ENCODE measurements at places on chromosomes 7 and 10.
A peak's percentile ranks its signal among the peaks of the same experiment; 100 is the strongest.

- DNase-seq: no peak
Measured at GRCh38 chr7:134362587-134363483, 46.1 kb upstream of the SLC35B4 start.

- DNase-seq: no peak
Measured at GRCh38 chr10:131355881-131356280, 44.4 kb upstream of the TCERG1L start.

DNA sequence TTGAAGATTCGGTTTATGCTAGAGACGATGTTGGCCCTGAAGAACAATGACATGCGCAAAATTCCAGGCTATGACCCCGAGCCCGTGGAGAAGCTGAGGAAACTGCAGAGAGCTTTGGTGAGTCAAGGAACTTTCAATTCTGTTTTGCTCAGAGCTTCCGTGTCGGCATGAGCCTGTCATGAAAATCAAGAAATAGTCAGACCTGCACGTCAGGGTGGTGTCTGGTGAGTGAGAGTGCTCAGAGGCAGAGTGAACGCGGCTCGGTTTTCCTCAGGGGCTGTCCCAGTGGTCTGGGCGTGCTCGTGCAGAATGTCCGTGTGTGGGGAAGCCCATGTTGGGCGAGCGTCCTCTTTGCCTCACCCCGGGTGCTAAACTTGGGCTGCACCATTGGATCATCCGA lies 12.6 kb downstream of the NOM1 start:
- DNase-seq: no peak

GRCh38 chr10:75208181-75208580 lies 2.4 kb upstream of the VDAC2 start:
- no peak for DNase-seq

DNA sequence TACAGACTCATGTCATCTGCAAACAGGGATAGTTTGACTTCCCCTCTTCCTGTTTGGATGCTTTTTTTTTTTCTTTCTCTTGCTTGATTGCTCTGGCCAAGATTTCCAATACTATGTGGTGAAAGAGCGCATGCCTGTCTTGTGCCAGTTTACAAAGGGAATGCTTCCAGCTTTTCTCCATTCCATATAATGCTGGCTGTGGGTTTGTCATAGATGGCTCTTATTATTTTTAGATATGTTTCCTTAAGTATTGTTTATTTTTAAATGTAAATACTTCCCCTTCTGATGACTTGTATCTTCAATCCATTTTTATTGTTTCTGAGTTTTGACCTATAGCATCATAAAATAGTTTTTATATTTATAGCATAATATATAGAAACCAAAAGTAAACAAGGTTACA lies 17.9 kb downstream of the FAM237B start:
- DNase-seq: no peak

GRCh38 chr7:142511374-142511773 lies 237.9 kb upstream of the PRSS1 start:
- DNase-seq: no peak

GRCh38 chr10:628386-629045 lies 61.0 kb downstream of the DIP2C start:
- no peak for DNase-seq

GRCh38 chr10:103917302-103918052 lies 507 bp downstream of the STN1 start:
- DNase-seq: peak; percentile 41

- no peak for DNase-seq
Measured at GRCh38 chr7:135168001-135168400, 2.5 kb downstream of the CYREN start.

- DNase-seq: no peak
Measured at GRCh38 chr7:484356-485101, 35.1 kb downstream of the PDGFA start.

DNA sequence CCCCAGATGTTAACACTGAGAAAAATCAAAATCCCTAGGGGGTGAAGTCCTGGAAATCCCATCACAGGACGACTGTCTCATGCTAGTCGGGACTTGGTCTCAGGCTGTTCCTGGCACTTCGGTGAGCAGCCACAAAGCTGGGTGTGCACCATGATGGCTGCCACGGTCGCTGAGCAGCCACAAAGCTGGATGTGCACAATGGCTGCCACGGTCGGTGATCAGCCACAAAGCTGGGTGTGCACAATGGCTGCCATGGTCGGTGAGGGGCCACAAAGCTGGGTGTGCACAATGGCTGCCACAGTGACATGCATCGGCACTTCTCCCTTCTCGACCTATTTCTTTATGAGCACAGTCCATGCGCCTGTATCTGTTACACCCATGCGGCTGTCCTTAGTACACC lies 505.1 kb downstream of the TCERG1L start:
- no peak for DNase-seq

GRCh38 chr7:33448035-33448434 lies 318.7 kb downstream of the BBS9 start:
- DNase-seq: no peak

DNA sequence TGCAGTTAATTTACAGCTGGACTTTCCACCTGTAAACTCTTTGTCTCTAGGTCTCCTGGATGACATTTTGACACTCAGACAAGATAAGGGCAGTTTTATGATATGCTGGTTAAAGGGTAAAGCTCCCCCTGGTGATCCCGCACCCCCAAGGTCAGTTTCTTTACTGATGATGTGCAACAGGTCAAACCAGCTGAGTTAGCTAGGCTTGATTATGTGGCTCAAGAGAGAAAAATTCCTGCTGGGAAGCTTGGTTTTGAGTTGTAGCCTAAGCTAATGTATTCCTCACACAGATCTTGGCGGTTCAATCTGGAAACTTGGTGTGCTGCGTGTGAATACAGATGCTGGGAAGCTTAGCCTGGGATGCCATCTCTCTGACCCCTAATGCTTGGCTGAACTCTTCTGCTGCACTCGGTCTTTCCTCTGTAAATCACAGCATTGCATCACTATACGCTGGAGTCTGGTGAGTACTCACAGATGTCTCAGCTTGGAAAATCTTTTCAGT lies 11.4 kb upstream of the AKR1D1 start:
- no peak for DNase-seq

- no peak for DNase-seq
Measured at GRCh38 chr10:95741807-95742467, 14.0 kb upstream of the ENTPD1 start.

- DNase-seq: no peak
Measured at GRCh38 chr7:106448992-106449859, 164.4 kb upstream of the NAMPT start.

DNA sequence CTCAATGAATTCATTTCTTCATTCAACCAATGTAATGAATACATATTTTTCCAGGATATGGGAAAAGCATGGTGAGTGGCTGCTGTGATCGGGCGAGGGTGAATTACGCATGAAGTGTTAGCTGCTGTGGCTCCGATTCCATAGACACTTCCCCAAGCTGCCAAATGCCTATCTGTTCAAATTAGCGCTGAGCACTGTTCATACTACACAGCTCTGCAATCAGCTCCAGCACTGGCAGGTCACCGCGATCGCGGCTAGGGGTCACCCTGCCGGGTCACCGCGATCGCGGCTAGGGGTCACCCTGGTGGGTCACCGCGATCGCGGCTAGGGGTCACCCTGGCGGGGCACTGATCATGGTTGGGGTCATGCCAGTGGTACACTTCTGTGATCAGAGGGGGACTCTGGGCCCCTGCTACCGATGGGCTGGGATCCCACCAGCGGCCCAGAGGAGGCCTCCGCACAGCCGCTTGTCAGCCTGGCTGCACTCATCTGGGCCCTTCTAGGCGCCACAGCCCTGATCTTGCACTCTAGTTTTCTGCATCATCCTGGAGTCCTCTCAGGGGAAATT lies 49.3 kb downstream of the JAKMIP3 start:
- DNase-seq: no peak

GRCh38 chr7:99525713-99526440 lies 21.4 kb downstream of the ZKSCAN5 start:
- peak; percentile 46 for DNase-seq

DNA sequence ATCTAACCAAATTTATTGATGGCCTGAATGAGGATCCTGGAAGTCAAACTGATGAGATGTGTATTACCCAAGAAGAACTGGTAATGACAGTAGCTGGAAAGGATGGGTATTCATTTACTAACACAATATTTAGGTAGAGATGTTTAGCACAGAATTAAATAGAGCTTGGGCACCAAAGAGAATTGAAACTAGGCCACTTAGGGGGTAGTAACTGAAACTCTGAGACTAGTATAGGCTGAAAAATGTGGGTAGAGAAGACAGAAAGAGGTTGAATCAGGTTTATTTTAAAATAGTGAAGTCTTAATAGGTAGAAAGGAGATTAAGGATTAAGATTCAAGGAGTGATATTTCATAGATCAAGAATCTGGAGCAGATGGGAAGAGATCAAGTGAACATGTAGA lies 155.8 kb downstream of the MLLT10 start:
- no peak for DNase-seq

DNA sequence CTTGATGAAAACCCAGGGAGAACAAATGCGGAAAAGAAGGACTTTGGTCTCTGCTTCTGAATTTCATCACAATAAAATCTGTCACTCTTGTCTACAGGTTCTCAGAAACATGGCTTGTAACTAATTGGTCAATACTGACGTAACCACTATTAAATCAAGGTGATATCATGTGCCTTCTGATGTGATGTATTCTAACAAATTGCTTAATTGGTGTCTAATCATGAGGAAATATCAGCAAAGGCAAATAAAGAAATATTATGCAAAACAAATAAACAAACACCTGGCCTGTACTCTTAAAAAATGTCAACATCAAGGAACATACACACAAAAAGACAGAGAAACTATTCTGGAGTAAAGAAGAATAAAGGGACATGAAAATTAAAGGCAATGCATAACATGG lies 1165.0 kb downstream of the NXPH1 start:
- DNase-seq: no peak

DNA sequence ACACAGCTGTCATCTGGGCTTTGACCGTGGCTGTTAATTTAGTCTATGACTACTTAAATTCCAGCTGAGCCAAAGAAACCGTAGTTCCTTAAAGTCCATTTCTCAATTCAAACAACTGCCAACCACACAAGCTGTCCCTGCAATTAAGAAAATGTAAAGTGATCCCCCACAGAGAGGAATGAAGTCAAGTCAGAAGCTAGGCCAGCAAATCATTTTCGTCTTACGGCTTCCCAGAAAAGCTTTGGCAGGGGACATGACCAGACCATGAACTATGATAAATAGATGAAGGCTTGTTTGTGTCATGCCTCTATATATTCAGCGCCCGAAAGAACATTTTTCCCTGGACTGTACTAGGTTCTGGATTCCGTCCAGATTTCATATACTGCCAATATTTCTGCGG lies 54.6 kb downstream of the HACD1 start:
- no peak for DNase-seq

- no peak for DNase-seq
Measured at GRCh38 chr10:31064348-31064747, 32.7 kb upstream of the ZNF438 start.

DNA sequence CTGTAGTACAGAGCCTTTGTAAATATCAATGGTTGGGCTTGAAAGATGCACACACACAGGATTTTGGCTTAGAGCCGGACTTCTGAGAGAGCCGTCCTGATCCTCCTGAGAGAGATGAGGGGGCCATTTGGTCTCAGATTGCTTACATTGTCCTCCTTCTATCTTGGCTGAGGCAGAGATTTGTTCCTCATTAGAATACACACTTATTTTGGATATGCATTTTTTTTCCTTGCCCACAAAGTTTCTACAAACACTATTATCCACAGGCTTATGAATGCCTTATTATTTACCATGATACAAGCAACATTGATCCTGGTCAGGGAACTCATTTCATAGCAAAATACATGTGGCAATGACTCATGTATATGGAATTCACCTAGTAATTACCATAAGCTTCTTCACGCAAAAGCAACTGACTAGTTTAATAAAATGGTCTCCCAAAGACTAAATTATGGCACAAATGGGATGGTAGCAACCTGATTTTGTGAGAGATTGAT lies 175.3 kb downstream of the MDFIC start:
- DNase-seq: no peak

DNA sequence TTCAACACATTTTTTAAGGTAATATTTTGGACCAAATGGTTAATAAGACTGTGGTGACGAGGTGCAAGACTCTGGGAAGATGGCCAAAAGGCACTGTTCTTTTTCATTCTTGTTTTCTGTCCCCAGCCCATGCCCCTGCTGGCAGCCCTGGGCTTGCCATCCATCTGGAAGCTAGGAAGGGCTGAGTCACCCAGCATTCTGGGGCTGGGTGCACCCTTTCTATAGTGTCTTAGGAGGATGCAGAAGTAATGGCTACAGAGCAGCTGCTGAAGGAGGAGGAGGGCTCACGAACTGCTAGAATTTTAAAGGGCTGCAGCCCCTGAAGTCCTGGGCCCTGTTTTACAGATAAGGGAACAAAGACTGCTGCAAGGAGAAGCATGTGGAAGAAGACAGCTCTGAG lies 42.8 kb upstream of the ZNF32 start:
- no peak for DNase-seq

GRCh38 chr7:116591202-116592040 lies 66.6 kb downstream of the CAV1 start:
- DNase-seq: no peak

DNA sequence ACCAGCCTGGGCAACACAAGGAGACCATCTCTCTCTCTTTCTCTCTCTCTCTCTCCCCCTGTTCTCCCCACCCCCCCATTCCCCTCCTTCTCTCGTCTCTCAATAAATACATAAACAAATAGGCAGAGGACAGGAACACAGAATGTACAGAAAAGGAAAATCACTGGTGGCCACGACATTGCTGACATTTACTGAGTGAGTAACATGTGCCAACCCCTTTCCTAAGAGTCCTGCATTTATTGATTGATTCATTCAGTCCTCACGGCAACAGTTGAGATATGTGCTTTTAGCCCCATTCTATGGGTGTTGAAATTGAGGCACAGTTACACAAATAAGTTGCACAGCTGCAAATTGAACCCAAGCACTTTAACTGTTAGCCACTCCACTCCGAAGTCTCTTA lies 114.3 kb upstream of the SAMD8 start:
- no peak for DNase-seq

GRCh38 chr7:76294344-76295024 lies 8.0 kb upstream of the HSPB1 start:
- DNase-seq: peak; percentile 94

- no peak for DNase-seq
Measured at GRCh38 chr7:156157409-156158012, 345.2 kb upstream of the SHH start.

GRCh38 chr10:48633381-48634197 lies 28.7 kb upstream of the ARHGAP22 start:
- DNase-seq: no peak
